ENCODE measurements at places on chromosomes 12 and 14. TPM values are rescaled to one million over a fixed set of nuclear protein-coding genes. Genes with fewer than 3 reads are reported as not detected.

The DPY19L2 gene
- total RNA-seq, result 7.3 TPM

The KRT83 gene
- not detected for total RNA-seq

DNA sequence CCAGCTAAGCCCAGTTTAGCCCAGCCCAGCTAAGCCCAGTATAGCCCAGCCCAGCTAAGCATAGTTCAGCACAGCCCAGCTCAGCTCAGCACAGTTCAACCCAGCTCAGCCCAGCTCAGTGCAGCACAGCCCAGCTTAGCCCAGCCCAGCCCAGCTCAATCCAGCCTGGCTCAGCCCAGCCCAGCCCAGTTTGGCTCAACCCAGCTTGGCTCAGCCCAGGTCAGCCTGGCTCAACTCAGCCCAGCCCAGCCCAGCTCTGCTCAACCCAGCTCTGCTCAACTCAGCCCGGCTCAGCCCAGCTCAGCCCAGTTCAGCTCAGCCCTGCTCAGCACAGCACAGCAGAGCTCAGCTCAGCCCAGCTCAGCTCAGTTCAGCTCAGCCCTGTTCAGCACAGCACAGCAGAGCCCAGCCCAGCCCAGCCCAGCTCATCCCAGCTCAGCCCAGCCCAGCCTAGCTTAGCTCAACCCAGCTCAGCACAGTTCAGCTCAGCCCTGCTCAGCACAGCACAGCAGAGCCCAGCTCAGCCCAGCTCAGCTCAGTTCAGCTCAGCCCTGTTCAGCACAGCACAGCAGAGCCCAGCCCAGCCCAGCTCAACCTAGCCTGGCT is 330.9 kb downstream of the TMEM121 start:
- H3K27me3 ChIP-seq, result no peaks in the 10 kb centered on the region
- H3K4me1 ChIP-seq, result no peaks in the 10 kb centered on the region
- no peak overlapping the region for H3K4me3 ChIP-seq
- DNase-seq, result no peak
- H3K27ac ChIP-seq, result no peak overlapping the region

DNA sequence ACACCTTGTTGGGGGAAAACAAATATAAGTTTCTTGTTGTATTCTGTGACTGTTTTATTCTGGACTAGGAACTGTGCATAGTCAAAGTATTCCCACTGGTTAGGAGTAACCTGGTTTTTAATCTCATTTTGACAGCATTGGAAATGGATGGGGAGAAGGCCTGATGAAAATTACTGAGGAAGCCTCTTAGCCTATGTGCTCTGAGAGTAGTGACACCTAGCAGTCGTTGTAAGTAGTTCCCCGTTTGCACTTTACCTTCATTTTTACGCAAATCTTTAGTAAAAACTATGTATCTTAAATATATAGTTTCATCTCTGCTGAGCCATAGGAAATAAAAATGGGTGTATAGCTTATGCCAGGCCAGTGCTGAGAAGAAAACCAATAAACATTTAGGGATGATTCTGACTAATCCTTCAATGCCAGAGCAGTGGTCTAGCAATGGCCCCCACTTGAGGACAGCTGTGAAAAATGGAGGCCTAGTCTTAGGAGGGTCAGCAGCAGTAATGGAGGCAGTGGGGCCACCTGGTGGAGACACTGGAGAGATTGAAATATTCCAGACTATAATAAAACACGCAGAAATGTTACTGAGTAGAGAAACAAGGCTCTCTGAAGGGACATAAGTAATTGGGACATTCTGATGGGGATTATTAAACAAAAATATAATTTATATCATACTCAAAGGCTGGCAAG is 133.2 kb upstream of the NOVA1 start:
- H3K36me3 ChIP-seq, result no peaks in the 10 kb centered on the region
- H3K4me3 ChIP-seq, result no peak overlapping the region
- H3K4me1 ChIP-seq, result no peaks in the 10 kb centered on the region

DNA sequence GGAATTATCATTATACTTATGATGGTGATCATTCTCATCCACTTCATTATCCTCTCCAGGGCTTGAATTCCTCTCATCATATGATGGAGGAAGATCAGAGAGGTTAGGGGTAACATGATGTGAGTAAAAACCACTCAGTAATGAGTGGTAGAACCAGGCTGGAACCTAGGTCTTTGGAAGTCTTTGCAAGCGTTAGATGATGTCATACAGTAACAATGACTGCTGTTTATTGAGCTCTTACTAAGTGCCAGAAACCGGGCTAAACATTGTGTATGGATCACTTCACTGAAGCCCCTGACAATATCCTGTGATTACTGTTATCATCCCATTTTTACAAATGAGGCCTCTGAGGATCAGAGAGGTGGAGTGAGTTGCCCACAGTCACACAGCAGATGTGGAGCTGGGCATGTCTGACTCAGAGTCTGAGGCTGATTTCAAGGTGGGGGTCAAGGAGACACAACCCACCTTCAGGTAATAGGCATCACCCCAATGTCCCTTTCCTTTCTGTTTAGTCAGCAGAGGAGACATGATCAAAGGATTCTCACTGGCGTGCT is 19.5 kb downstream of the WSCD2 start:
- H3K4me3 ChIP-seq, result no peak overlapping the region
- no peaks in the 10 kb centered on the region for H3K4me1 ChIP-seq
- no peaks in the 10 kb centered on the region for H3K36me3 ChIP-seq
- no peaks in the 10 kb centered on the region for H3K27me3 ChIP-seq

GRCh38 chr12:116734156-116734768 is 3.6 kb downstream of the SPRING1 start:
- H3K27ac ChIP-seq, result no peak overlapping the region
- peaks cover 13% of the 10 kb centered on the region for H3K4me1 ChIP-seq
- no peak overlapping the region for H3K4me3 ChIP-seq
- DNase-seq, result no peak
